ENCODE measurements at places on chromosomes 12 and 14. TPM values are rescaled to one million over a fixed set of nuclear protein-coding genes. Genes with fewer than 3 reads are reported as not detected.

DNA sequence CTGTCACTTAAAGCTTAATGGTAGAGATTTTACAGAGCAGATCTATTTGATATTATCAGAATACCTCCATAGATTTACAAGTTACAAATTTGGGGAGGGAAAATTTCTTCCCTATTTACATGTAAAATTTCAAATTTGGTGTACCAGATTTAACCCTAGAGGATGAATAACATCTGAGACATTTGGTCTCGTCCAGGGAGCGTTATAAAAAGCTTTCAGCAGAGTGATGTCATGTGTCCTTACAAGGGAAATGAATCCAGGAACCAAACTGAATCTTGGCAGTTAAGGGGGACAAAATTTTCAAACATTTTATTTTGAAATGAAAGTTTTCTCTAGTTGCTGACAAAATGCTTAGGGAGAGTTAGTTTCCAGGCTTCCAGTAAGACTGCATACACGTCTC lies 4.5 kb upstream of the CDK17 start:
- DNase-seq, result no peak

DNA sequence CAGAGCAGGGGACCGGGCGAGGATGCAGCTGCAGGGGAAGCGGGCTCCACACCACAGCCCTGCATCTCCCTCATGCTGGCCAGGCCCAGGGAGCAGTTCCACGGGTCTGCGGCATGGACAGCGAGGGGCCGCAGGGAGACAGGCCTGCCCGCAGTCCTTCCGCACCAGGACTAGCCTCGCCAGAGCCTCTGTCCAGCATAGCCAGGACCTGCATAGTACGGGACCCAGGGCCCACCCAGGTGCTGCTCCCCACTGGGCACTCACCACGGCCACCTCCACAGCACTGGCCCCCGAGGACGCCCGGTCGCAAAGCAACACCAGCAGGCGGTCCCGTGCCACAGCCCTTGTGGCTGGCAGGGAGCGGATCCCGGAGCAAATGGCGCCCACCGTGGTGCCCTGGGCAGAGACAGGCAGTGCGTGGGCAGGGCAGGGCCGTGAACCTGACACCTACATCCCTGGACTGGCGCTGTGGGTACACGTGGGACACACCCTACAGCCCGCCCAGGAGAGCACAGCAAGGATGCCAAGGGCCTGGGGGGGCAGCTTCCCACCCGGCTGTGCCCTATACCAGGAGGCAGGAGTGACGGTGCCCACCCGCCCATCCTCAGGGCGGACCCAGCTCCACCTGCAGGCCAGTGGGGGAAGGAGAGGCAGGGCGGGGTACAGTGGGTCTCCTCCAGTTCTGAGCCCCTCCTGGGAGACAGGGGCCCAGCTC lies 23.8 kb downstream of the JAG2 start:
- DNase-seq, result no peak

Gene HECTD1
- 160 TPM for total RNA-seq

GRCh38 chr14:52733824-52734223 lies 3.9 kb downstream of the STYX start:
- no peak for DNase-seq

Gene KLRD1
- total RNA-seq, result 4.6 TPM
